NB4 (cell line): ENCODE measurements at places on chromosomes 5 and 9.

- no peak for DNase-seq
Observed at GRCh38 chr5:79456890-79457583, 56.9 kb downstream of the HOMER1 start.

DNA sequence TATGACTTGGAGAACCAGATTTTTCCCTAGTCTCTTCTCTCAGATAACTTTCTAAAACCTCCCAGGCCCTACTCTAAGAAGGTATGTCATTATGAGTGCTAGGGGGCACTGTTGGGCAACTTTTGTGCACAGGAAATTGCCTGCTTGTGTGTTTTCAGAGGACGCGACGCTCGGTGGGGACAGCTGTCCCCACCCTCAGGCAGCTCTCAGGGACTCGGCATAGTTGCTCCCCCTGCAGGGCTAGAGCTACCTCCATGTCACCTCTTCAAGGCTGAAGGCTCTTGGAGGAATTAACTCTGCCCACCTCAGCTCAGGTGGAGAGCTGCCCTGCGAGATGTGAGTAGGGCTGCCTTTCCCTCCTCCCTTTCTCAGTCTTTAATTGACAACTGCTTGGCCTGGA, 10.2 kb upstream of the TIFAB start:
- DNase-seq = peak; percentile 95

GRCh38 chr5:154262342-154262741, 71.8 kb downstream of the GALNT10 start:
- no peak for DNase-seq

DNA sequence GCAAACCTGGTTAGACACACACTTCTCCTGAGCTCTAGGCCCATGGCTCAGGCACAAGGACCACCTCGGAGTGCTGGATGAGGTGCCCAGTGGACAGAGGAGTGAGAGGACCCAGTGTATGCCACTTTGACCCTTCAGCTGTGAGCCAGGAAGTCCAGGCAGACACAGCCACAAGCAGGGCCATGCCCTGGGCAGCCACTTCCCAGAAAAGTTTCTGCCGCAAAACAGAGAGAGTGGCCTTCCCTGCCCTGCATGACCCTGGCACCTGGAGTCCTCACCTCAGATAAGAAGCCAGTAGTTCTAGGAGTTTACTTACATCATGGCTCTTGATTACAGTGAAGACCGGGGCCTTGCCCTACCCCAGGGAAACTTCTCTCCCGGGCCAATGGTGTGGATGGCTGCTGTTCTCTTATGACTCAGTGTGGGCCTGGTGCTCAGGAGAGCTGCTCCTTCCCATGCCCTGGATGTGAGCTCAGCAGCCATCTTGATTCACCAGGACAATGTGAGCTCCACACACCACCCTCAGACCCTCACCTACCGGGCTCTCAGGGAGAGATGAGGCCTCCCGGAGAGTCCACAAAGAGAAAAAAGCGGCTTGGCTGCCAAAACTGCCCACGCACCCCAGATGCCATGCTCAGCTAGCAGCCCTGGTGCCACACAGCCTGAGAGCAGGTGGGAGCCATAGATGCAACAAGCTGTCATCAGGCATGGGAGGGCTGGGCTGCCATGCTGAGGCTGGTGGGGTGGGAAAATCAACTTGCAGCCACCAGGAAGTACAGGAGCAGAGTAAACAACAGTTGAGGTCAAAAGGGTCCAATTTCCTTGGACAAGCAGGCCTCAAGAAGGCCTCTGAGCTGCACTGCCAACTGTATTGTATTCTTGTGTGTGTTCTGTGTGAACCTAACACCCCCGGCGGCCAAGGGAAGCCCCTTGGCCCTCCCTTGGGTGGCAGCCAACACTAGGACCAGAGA, 11.7 kb upstream of the IRF1 start:
- DNase-seq = no peak

GRCh38 chr5:145497052-145497451, 338.1 kb downstream of the PRELID2 start:
- no peak for DNase-seq

- no peak for DNase-seq
Observed at GRCh38 chr9:124137009-124137943, 120.5 kb upstream of the NEK6 start.

- DNase-seq = no peak
Observed at GRCh38 chr9:70859694-70860093, 261.7 kb downstream of the TRPM3 start.

GRCh38 chr5:73387601-73388305, 60.8 kb downstream of the FOXD1 start:
- DNase-seq = peak; percentile 9

GRCh38 chr9:28127101-28127500, 553.8 kb upstream of the C9orf72 start:
- no peak for DNase-seq

GRCh38 chr9:134983506-134984371, 66.0 kb upstream of the FCN1 start:
- no peak for DNase-seq

- DNase-seq = peak; percentile 90
Observed at GRCh38 chr5:120258123-120258522, 206.0 kb upstream of the PRR16 start.

DNA sequence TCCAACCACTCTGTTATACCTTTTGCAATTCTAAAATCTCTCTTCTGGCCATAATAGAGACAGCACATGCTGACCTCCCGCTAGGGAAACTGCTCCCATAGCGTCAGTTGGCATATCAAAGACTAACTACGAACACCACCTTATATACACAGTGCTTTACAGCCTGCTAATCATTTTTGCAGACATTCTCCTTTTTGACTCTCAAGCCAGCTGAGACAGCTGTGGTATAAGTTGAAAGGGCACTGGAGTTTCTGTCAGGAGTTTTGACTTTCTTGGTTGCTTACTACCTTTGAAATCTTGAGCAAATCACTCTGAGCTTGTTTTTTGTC, 160.2 kb upstream of the TBCA start:
- DNase-seq = no peak

- no peak for DNase-seq
Observed at GRCh38 chr9:136103651-136104487, 8.8 kb upstream of the NACC2 start.

DNA sequence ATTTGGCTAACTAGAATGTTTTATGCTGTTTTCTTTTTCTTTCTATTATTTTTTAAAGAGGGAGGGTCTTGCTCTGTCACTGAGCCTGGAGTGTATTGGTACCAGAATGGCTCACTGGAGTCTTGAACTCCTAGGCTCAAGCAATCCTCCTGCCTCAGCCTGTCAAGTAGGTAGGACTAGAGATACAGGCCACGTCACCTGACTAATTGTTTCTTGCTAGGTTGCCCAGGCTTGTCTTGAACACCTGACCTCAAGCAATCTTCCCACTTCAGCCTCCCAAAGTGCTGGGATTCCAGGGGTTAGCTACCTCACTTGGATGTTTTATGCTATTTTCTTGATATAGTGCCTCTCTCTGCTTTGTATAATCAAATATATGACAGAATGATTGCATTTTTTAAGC, 166.2 kb downstream of the AOPEP start:
- no peak for DNase-seq

DNA sequence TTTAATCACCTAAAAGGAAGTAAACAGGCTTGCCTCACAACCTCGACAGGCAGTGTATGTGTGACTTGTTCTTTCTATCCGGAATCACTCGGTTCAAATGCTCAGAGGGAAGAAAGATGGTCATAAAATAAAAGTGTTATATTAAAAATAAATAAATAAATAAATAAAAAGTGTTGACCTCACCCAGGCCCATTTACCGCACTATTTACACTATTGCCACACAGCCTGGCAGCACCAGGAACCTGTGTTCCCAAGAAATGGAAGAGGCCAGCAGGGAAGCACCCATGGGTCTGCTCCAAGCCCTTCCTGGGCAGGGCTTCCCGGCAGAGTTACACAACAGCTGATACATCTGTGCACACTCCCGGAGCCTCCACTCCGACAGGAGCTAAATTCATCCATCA, 127.9 kb downstream of the EFNA5 start:
- DNase-seq = no peak

- DNase-seq = no peak
Observed at GRCh38 chr5:108334225-108334624, 47.7 kb downstream of the FBXL17 start.

DNA sequence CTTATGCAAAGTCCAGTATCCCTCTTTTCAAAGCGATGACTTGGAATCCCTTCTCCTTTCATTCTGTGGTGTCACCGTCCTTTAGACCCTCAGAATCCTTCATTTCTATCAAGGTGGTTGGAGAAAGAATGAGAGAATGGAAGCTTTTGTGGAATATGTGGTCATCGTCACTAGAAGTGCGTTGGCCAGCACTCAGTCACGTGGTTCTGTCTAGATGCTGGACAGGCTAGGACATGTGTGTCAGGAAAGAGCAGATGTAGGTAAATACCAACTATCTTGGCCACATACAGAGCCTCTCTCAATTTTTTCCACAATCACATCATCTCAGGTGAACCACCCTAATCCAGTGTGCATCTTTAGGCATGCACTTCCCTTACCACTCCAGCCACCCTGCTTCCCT, 206.0 kb downstream of the ARRDC3 start:
- no peak for DNase-seq

DNA sequence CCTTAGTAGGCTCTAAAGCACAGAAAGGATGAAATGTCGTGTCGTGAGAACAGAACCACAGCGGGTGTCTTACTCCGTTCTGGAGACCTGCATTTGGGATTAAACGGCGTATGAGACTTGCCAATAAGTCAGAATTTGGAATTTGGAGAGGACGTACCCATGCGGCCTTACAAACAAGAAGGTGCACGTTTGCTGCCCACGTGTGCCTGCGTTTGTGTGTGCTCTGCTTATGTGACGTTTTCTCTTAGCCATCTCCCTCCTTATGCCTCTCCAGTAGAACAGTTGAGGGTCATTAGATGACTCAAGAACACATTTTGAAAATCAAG, 171.6 kb upstream of the OTULINL start:
- no peak for DNase-seq

- no peak for DNase-seq
Observed at GRCh38 chr5:91058575-91058974, 324.5 kb downstream of the ARRDC3 start.

- no peak for DNase-seq
Observed at GRCh38 chr5:180790524-180790923, 12.1 kb downstream of the MGAT1 start.

- no peak for DNase-seq
Observed at GRCh38 chr5:179422908-179423481, 77.7 kb upstream of the ADAMTS2 start.

GRCh38 chr9:121763561-121764370, 112.3 kb downstream of the DAB2IP start:
- DNase-seq = no peak

DNA sequence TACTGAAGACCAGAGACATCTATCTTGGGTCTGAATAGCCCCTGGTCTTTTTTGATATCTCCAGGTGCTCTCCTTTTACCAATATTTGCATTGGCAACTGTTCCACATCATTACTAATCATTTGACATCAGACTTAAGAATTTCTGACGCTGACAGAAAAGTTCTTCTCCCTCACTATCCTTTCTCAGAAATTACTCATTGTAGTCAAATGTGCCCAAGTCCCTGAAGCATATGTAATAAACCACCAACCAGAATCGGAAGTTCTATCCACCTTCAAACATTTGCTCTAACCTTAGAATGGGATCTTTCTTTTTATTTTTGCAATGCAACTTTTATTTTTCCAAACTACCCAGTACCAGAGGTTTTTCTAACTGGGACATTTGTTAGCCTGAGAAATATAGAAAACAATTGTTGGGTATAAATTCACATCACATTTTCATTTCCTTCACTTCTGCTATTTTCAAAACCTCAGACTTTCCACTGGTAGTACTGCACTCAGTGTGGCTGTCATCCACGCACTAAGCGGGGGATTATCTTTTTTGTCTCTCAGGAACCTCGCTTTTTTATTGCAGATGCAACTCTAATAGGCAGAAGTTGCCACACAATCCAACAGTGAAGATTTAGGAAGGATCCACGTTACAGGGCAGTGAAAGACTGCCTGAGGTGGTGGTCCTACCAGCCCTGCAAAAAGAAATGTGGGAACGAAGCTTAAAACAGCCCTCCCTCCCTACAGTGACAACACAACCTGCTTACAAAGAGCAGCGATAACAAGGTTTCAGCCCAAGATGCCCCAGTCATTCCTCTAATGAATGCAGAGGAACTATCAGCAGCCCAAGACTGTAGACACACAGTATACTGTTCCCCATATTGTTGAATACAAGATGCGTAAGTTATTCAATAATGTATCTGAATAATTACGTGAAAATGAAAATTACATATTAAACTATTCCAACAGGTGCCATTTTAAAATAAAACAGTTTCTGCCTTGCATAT, 201.2 kb downstream of the EBF1 start:
- no peak for DNase-seq

DNA sequence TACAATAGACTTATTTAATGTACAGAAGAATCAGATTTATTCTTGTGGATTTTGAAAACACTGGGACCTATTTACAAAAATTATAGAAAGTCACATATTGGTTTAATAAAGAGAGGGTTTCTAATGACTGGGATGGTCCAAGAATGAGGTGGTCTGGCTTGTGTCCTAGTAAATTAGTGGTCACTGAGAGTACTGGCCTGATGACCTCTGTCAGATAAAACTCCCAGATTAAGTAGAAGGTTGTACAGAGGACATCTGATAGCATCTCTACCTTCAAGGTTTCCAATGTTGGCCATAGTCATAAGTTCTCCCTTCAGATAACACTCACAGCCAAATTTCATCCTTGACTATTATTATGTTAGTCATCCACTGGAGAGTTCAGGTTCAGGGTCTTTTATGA, 692.9 kb downstream of the MTRR start:
- no peak for DNase-seq

DNA sequence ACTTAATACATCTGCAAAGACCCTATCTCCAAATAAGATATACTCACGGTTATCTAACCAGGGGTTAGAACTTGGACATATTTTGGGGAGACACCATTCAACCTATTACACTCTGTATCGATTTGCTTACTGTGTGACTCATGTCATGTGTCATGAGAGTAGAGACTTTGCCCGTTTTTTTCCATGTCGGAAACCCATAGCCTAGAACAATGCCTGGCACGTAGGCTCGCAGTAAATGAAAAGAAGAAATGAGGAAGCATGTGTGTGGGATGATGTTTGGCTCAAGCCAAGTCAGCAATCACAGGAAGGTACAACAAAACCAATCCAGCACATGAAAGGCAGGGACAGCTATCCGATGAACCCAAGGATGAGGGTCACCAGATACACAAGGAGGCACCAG, 94.6 kb upstream of the DNAH5 start:
- DNase-seq = no peak

DNA sequence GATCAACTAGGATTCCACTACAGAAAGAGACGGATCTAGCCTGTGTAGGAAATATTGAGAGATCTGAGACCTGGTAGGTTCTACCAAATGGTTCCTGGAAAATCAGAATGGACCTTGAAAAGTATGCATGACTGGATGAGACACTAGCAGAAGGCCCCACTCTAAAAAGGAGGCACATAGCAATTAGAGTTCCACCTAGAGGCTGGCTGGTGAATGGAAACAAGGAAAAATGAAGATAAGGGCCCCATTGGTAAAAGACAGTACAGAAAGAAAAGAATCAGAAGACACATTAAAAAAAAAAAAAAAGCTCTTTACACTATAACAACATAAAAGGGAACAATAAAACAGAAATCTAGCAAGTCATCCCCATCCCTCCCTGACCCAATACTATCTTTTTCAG, 518.5 kb downstream of the NR2F1-AS1 start:
- DNase-seq = peak; percentile 14
